ENCODE measurements at places on chromosomes 1 and 21.

- DNase-seq = no peak
Measured at GRCh38 chr1:230215031-230215430, 148.0 kb downstream of the GALNT2 start.

DNA sequence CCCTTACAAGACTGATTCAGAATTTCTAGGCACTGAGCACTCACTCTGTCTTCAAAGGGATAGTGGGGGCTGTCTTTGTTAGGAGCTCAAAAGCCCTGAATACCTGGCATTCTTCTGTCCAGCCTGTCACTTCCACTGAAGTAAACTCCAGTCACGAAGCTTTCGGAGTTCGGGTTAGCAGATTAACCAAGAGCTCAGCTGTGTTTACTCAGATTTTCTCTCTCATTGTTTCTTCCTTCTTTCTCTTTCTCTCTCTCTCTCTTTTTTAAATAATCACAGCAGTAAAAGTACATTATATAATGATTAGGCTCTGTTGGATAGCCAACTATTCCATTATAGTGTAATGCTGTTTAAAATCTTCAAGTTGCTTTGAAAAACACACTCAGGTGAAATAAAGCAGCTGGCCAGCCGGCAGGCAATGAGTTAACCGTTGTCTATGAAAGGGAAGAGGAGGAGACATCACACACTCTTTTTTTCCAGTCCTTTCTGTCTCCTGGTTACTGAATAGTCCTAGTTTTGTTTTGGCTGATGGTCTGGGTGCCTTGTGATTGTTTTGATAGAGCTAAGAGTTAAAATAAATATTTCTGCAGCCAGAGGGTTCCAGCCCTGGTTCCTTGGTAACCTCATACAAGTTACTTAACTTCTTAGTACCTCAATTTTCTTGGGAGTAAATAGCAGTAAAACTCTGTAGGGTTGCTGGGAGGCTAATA, 89.8 kb downstream of the ADSS2 start:
- no peak for DNase-seq

GRCh38 chr1:40059960-40060750, 19.6 kb downstream of the CAP1 start:
- no peak for DNase-seq

- no peak for DNase-seq
Measured at GRCh38 chr1:112532064-112532463, 23.3 kb downstream of the WNT2B start.

GRCh38 chr1:205748403-205749233, 1.4 kb downstream of the NUCKS1 start:
- DNase-seq = no peak

- DNase-seq = no peak
Measured at GRCh38 chr1:225418598-225418997, 9.2 kb downstream of the LBR start.

GRCh38 chr1:24067978-24068377, 44.0 kb downstream of the MYOM3 start:
- DNase-seq = no peak

All from stimulated activated CD8-positive, alpha-beta memory T cell treated with anti-CD3 and anti-CD28 coated beads, Interleukin-4, amount 100 ng/mL, for 4 hours (primary cell).